ENCODE measurements at places on chromosomes 5 and 9.

GRCh38 chr9:126049088-126049487 lies 277.5 kb upstream of the MVB12B start:
- no peak for DNase-seq

- DNase-seq: no peak
Observed at GRCh38 chr9:120532891-120533290, 47.1 kb downstream of the CDK5RAP2 start.

- DNase-seq: no peak
Observed at GRCh38 chr9:73133921-73134407, 17.7 kb upstream of the ANXA1 start.

- no peak for DNase-seq
Observed at GRCh38 chr5:138849439-138849838, 25.7 kb downstream of the LRRTM2 start.

- DNase-seq: no peak
Observed at GRCh38 chr5:160638161-160638742, 213.8 kb downstream of the ATP10B start.

GRCh38 chr5:33167541-33167940 lies 273.2 kb upstream of the TARS1 start:
- no peak for DNase-seq

DNA sequence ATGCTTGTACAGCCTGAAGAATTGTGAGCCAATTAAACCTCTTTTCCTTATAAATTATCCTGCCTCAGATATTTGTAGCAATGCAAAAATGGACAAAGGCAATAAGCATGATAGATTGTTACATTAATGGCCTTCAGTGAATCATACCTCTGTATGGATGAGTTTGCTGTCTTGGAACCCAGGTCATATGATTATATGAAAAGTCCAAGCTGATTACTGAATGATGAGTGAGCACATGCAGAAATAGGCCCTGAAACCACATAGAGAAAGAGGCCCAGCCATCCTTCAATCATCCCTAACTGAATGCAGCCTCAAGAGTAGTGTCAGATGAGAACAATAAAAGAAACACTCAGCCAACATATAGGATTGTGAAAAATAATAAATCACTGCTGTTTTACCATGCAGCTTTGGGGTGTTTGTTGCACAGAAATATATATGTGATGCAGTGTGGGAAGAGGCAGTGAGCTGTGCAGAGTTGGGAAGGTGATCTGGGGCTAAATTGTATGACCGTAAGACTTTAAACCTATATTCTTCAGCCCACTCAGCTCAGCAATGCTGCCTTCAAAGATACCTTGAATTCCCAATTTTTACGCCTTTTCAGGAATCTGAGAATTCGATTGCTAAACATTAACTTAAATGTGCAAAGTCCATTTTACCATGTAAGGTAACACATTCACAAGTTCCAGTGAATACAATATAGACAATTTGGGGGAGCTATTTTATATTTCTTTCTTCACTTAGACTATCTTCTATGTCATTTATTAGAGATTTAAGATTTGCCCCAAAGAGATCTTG lies 36.3 kb upstream of the SHISAL2B start:
- DNase-seq: no peak

- DNase-seq: no peak
Observed at GRCh38 chr9:77985996-77986395, 45.6 kb downstream of the GNAQ start.

GRCh38 chr9:3337515-3338225 lies 188.1 kb downstream of the RFX3 start:
- no peak for DNase-seq

DNA sequence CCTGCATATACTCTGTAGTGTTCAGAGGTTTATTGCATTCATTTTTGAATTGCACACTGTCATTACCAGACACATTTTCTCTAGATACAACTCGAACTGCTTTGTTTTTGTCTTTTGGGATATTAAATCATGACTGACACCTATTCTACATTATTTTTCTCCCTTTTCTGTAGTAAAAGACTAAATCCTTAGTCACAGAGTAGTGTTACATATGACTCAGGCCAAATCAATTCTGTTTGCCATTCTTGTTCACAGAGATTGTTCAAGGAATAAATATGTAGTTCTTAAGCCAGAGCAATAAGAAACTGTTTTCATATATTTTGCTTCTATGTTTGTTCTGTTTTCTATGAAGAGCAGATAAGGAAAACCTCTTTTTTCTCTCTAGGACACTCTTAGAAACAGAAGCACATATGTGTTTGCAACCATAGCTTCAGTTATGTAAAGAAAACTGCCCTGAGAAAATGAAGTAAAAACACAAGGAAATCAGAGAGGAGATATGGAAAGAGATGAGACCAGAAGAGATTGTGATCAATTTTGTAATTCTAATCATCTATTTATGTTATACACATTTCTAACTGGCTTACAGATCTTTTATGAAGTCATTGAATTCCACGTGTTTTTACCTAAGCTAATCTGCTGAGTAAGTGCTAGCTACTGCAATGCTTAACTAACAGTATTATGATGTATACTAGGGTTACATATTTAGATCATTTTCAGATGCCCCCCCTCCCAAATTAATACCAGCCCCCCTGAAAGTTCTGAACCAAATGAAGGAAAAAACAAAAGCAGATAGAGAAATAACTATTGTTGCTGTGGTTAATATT lies 1995.6 kb upstream of the CDH6 start:
- DNase-seq: no peak

DNA sequence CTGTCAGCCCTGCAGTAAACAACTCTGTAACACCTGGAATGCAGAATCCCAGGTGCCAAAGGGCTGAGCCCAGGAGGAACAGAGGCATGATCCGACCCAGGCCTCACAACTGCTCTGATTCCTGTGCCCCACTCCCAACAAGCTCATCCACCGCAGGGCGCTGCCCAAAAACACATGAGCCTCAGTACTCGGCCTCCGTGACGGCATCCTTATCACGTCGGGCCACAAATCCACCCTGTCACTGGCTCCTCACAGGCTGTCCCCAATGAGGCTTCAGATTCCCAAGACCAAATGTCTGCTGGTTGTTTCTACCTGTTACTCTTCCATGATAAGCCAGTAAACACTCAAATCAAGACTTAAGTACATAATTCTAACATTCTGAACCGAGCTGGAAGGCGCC lies 15.2 kb downstream of the QSOX2 start:
- no peak for DNase-seq

DNA sequence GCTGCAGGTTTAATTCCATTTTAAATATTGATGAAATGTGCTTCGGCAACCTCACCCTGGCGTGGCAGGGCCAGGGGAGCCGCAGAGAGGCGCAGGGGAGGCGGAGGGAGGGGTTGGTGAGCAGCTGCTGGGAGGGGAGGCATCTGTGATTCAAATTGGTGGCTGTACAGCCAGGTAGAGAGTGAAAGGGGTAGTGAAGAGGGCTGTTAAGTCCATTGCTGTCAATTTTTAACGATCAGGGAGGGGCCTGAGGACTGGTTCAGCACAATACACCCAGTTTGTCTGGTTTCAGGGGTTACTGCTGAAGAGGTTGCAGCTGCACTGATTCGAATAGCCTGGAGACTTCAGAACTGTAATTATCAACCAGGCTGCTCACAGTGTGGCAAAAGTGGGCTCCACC lies 31.3 kb downstream of the LHX6 start:
- DNase-seq: no peak

- DNase-seq: no peak
Observed at GRCh38 chr9:76403352-76403751, 9.1 kb upstream of the RFK start.

GRCh38 chr5:131386779-131387178 lies 122.9 kb downstream of the CDC42SE2 start:
- no peak for DNase-seq

- DNase-seq: no peak
Observed at GRCh38 chr9:131936929-131937328, 142.7 kb downstream of the MED27 start.

GRCh38 chr9:132040246-132040645 lies 39.4 kb downstream of the MED27 start:
- DNase-seq: no peak

- no peak for DNase-seq
Observed at GRCh38 chr5:139271201-139272027, 22.1 kb upstream of the MATR3 start.

GRCh38 chr9:94758031-94758430 lies 31.5 kb downstream of the AOPEP start:
- DNase-seq: no peak

DNA sequence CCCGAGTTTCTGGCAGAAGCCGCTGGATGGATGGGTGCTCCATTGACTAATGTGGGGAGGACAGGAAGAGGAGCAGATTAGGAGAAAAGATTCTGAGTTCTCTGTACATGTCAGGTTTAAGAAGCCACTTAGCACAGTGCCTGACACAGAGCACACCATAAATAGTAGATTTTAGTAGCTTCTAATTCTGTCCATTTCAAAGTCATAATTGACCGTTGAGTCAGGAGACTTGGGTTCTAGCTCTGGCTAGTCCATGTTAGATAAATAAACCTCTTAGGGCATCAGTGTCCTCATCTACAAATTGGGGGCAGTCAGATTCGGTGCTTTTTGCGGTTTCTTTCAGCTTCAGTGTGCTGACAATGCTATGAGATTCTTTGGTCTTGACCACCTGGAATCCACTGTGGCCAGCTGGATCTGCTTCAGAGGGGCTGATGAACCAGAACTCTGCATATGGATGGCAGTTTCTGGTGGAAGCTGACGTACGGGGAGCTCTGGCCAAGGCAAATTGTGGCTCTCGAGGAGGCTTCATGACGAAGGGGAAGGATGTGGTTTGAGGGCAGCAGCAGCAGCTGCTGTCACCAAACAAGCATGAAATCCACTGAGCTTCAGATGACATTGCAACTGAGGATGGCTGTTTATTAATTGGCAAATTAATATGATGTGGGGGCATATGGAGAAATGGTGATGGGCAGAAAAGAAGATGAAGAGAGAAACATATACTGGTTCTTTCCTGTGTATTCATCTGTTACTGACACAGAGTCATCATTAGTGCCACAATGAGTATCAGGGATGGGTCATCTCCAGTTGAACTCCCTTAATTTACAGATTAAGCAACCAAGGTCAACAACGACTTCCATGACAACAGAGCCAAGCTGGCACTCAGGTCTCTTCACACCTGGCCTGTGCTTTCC lies 134.4 kb downstream of the AOPEP start:
- DNase-seq: peak; percentile 23

DNA sequence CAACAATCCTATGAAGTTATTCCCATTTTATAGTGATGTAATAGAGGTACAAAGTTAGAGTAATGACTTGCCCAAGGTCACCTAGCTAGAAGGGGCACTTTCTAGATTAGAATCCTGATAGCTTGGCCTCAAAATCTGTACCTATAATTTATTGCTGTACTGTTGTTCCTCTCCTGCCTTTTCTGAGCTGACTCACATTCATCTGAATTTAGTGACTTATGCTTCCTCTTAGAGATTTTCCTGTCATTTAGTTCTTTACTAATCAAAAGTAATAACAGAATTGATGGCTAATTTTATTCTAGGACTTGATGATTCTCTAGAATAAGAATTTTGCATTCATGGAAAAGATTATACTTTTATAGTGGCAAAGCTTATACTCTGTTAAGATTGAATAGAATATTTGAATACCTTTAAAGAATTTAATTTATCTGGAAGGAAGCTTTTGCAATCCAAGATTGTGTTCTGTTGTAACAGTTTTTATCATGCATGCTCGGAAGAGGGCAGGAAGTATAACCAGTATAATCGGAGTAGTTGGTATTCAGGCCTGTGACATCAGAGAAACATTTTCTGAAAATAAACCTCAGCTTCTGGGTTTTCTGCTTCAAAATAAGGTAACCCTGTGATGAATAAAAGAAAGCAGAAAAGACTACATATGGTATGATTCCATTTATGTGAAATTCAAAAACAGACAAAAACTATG lies 21.3 kb downstream of the CYSTM1 start:
- no peak for DNase-seq

- DNase-seq: no peak
Observed at GRCh38 chr9:90838098-90838497, 36.5 kb downstream of the SYK start.

GRCh38 chr9:98644011-98644410 lies 64.7 kb downstream of the GABBR2 start:
- DNase-seq: no peak

GRCh38 chr9:133999851-134000265 lies 7.7 kb upstream of the VAV2 start:
- DNase-seq: no peak

DNA sequence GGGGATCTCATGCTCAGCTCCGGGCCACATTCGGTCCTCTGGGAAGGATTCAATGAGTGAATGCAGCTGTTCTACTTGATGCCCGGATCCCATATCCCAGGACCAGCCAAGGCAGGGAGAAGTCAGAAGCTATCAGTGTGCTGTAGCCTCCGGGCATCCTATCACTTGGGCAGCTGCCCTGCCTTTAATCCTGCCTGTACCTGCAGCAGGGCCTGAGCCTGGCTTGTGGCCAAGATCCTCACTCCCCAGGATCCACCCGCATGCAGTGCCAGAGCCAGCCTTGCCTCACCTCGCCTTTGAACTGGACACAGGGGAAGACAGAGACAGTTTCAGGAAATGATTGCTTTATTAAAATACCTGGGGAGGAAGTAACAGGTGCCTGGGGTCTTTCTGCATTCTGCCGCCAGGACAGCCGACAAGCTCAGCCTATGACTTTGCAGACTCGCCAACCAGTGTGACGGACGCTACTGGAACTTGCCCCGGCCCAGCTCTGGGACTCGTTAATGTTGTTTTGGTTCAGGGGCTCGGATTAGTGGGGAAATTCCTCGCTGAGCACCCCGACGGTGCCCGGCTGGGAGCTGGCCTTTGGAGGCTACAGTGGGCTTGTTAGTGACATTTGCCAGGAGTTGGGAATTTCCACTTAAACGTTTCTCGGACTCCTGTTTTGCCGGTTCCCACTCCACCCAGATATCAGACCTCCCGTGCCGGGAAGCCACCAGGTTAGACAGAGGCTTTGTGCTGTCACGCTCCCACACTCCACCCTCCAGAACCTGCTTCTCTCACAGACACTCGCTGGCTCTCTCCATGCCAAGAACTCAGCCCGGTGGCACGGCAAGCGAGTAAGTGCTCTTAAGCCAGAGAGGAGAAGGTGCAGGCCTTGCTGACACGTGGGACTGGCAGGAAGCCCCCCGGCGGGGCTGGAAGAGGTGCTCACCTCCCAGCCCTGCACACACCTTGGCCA lies 721 bp downstream of the PTGES start:
- no peak for DNase-seq

DNA sequence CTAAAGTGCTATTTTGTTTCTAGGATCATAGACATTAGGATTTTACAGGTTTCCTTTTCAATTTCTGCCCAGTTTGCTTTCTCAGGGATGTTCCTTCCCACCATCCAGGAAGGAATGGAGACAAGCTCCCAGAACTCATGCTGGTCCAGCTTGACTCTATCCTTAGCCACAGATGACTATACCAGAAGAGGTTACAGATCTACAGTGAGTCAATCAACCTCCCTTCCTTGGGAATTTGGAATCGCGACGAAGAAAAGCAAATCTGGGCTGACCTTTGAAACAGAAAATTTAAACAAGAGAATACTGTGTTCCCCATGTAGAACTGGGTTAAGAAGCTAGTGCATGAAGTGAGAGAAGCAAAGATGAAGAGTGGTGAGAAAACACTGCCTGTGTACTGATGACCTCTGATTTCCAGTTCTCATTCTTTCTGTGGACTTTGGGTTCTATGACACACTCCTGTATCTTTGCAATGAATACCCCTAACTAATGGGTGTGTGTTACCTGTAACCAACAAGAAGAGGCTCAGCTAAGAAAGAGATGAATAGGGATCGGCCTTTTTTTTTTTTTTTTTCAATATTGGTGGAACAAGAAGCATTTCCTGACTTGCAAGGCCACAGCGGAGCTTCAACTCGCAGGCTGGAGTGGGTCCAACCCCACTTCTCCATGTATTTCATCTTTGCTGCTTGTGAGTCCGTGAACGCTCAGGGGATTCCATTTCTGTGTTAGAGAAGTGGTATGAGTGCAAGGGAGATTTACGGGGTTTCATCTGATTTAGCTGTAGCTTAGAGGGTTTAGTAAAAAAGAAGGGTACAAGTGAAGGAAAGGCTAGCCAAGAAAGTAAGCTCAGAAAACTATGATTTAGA lies 563.9 kb upstream of the CLINT1 start:
- no peak for DNase-seq

Measured in activated naive CD4-positive, alpha-beta T cell treated with anti-CD3 and anti-CD28 coated beads, Interleukin-2, amount 50 U/mL, for 16 hours (primary cell).